ENCODE measurements at places on chromosomes 7 and 10.
A peak's percentile ranks its signal among the peaks of the same experiment; 100 is the strongest.

GRCh38 chr10:20954519-20954918 lies 57.4 kb upstream of the NEBL start:
- DNase-seq = no peak

DNA sequence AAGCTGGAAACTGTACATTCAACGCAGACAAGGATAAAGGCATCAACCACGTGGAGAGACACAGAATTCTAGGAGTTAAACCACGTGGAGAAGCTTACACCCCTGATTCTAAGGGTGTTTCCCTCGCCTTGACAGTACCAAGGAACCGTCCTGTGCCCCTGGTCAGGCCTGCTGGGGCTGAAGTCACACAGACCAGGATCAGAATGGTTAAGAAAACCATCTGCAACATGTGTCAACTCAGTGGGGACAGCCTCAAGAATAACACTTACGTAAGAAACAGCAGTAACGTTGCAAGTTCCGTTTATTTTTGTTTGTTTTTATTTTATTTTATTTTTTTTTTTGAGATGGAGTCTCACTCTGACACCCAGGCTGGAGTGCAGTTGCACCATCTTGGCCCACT lies 55.6 kb downstream of the CHST15 start:
- DNase-seq = no peak

DNA sequence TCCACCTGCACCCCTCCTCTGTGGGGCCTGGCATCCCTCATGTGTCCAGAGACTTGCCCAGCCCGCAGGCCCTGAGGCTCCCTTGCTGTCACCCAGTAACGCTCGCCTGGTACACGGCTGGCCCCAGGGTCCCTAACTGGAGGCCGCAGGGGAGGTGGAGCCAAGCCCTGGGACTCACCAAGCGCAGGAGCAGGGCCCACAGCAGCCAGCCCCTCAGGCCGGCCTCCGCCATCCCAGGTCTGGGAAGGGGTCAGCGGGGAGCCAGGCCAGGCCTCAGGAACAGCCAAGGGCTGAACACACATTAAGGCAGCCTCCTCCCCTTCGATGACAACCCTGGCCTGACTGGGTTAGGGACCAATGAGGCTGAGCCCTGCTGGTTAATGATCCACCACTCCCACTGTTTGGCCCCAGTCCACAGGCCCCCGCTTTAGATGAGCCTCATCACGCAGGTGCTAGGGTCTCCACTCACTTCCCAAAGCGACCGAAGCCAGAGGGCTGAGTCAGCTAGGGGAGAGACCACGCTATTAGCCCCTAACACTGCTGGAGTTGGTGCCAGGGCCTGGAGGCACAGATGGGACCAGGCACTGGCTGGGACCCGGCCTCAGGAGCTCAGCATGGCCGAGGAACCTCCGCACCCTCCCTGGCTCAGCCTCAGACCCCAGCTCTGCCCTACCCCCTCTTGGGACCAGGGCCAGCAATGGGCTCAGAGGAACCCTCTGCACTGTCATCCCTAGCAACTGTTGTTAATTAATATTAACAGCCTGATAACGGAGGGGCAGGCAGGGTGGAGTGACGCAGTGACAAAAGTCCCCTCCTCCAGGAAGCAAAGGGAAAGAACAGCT lies at the start of gene NPC1L1:
TSS of gene NPC1L1 (minus strand) at position 303 of the 842 bp plus-strand sequence. CDS start at position 232, 71 bp downstream.
- DNase-seq = no peak

- no peak for DNase-seq
Measured at GRCh38 chr7:157978766-157979165, 608.9 kb downstream of the PTPRN2 start.

- DNase-seq = no peak
Measured at GRCh38 chr7:64515781-64516180, 47.1 kb downstream of the ZNF680 start.

DNA sequence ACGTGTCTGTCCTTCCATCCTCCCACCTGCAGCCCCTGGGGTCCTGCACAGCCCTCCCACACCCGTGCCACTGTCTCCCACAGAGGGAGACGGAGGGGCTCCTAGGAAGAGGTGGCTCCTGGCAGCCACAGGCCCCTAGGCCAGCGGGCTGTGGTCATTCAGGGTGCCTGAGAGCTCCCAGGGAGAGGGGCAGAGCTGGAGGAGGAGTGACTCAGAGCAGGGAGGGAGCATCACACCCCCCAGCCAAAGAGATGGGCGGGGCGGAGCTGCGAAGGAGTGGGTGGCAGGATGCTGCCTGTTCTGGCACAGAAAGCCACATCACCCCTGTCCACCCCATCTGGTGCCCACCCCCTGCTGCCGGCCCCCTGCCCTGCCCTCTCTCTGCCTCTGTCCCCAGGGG lies 50.5 kb downstream of the STK32C start:
- peak; percentile 25 for DNase-seq

DNA sequence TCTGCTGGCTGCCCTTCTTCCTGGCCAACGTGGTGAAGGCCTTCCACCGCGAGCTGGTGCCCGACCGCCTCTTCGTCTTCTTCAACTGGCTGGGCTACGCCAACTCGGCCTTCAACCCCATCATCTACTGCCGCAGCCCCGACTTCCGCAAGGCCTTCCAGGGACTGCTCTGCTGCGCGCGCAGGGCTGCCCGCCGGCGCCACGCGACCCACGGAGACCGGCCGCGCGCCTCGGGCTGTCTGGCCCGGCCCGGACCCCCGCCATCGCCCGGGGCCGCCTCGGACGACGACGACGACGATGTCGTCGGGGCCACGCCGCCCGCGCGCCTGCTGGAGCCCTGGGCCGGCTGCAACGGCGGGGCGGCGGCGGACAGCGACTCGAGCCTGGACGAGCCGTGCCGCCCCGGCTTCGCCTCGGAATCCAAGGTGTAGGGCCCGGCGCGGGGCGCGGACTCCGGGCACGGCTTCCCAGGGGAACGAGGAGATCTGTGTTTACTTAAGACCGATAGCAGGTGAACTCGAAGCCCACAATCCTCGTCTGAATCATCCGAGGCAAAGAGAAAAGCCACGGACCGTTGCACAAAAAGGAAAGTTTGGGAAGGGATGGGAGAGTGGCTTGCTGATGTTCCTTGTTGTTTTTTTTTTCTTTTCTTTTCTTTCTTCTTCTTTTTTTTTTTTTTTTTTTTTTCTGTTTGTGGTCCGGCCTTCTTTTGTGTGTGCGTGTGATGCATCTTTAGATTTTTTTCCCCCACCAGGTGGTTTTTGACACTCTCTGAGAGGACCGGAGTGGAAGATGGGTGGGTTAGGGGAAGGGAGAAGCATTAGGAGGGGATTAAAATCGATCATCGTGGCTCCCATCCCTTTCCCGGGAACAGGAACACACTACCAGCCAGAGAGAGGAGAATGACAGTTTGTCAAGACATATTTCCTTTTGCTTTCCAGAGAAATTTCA lies 1.7 kb downstream of the ADRB1 start:
- DNase-seq = no peak

- DNase-seq = no peak
Measured at GRCh38 chr10:3393958-3394357, 221.4 kb upstream of the PITRM1 start.

DNA sequence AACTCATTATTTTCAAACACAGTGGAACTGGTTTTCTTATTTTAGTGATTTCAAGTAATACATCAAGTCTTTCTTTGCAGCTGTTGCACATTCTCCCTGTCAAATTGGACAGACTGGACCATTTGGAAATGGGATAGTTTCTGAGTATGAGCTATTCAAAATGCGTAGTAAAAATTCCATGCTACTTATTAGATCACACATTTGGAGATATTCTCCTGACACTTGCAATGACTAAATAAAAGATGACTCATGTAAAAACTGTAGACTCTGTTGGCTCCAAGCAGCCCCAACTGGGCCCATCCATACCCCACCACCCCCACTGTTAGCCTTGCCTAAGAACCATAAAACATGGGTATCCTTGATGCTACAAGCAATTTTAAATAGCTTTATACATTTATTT lies 25.9 kb upstream of the BICC1 start:
- no peak for DNase-seq

- peak; percentile 23 for DNase-seq
Measured at GRCh38 chr10:60818134-60818770, 40.0 kb downstream of the CDK1 start.

DNA sequence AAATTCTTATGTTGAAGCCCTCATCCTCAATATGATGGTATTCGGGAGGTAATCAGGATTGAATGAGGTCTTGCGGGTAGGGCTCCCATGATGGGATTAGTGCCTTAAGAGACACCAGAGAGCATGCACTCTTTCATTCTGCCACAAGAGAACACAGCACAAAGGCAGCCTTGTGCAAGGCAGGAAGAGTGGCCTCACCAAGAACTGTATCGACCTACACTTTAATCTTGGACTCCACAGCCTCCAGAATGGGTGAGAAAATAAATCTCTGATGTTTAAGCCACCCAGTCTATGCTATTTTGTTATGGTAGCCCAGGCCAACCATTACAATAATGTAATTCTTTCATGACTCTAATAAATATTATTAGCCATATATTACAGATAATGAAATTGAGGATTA lies 8.4 kb downstream of the SEM1 start:
- no peak for DNase-seq

DNA sequence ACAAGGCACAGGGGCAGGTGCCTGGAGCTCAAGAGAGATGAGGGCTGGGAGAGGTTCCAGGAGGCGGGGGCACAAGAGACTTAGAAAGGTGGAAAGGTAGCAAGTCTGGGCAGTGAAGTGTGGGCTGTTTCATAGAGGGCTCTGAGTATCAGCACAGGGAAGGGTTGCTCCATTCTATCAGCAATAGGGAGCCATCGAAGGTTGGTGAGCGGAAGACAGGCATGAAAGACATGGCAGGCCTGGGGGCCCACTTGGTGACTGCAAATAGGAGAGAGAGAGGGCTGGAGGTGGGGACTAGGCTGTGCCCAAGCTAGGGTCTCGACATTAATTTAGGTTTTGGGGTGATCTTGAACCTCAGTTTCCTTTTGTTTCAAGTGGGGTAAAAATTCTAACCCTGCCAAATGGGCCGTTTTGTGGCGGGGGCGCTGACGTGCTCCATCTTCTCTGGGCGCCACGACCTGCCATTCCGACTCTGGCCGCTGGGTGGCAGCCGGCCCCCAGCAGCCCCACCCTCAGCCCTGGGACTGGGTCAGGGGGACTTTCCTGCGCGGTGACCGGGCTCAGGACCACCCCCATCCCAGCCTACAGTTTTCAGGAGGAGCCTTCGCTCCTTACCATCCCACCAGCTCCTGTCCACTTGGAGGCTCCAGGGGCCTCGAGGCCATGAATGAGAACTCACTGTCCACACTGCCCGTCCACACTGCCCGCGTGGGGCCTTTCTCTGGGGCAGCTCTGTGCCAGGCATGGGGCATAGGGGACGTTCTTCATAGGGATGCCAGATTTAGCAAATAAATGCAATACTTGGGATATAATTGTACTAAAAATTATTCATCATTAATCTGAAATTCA lies 37.2 kb upstream of the PCBD1 start:
- DNase-seq = no peak

DNA sequence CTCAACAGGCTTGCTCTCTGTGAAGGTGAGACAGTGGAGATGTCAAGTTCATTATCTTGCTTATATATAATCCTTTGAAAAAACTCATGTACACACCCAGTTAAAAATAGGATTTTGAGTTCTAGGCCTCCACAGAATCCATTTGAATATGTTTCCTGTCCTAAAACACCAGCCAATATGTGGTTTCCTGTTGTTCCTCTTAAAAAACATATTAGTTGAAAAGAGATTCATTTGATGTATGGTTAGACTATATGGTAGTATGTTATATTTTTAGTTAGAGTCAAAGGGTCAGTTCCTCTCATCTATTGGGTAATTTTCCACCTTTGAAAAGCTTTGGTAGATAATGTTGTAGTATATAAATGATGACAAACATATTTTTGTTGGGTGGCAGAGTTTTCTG lies 16.0 kb downstream of the PPP1R9A start:
- no peak for DNase-seq

- no peak for DNase-seq
Measured at GRCh38 chr7:74173491-74173865, 678 bp upstream of the EIF4H start.

DNA sequence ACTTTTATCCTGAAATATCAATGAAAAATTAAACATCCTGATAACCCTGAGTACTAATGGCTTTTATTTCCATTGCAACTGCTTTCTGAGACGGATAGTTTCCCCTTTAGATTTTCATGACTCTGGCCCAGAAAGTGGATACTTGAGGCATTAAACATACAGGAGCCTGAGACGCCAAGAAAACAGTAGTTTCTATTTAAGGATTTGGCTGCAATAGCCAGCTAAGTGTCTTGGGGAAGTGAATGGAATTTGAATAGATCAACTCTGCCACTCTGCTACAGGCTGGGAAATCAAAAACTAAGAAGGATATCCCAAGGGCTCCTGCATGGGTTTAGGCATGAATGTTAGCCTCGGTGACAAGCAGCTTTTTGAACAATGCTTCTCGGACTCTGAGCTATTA lies 24.7 kb upstream of the GPAM start:
- DNase-seq = no peak

- peak; percentile 35 for DNase-seq
Measured at GRCh38 chr10:12846718-12847117, 154.8 kb downstream of the CCDC3 start.

GRCh38 chr7:28782362-28782761 lies 175.8 kb downstream of the TRIL start:
- DNase-seq = no peak

DNA sequence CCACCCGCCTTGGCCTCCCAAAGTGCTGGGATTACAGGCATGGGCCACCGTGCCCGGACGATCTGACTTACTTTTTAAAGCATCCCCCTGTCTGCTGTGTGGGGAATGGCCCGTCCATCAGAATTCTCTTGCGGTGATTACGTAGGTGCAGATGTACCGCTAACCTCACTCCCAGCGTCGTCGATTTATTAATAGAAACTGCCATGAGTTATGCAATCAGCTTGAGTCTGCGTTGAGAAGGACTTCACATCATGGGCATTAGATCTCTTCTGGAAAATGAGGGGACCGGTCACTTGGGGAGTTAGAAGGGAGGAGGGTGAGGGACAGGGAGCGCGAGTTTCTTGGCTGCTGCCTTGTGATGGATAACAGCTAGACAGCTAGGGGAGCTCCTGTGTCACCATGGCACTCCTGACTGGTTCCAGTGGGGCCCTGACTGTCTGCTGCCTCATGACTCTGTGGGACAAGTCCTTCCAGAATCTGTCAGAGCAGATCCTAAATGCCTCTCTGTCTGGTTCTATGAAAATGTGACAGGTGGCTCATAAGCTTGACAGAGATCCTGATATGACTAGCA lies 35.2 kb downstream of the POR start:
- DNase-seq = no peak

GRCh38 chr7:148192491-148192890 lies 398.1 kb upstream of the C7orf33 start:
- DNase-seq = no peak

GRCh38 chr7:43014406-43014805 lies 82.2 kb downstream of the MRPL32 start:
- no peak for DNase-seq
